ENCODE measurements at places on chromosomes 6 and 20.
A peak's percentile ranks its signal among the peaks of the same experiment; 100 is the strongest.

DNA sequence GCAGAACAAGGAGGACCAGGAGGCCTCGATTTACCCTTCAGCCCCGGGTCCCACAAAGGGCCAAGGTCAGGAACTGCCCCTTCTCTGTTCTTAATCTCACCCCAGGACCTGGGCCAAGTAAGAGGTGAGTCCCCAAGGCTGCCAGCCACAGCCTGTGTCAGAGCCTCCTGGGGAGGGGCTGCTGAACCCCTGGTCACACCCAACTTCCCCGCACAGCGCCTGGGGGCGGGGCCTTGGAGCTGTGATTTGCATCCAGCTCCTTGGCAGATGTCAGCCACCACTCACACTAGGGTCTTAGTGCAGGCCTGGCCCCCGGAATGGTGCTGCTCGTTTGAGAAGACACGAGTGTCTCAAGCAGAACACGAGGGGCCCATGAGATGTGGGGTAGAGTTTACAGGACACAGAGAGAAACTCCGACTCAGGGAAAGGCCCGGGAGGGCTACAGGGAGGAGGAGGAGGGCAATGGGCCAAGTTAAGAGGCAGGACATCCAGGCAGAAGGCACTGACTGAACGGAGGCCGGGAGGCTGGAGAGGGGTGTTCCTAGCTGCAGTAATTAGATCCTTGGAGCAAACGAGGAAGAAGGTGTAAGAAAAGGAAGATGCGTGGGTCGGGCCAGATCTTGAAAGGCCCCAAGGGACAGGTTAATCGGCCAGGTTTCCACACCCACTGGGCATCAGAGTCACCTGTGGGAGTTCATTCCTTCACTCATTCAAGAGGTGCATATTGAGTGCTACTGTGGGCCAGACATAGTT lies 26.9 kb downstream of the ZBP1 start:
- DNase-seq, result no peak

DNA sequence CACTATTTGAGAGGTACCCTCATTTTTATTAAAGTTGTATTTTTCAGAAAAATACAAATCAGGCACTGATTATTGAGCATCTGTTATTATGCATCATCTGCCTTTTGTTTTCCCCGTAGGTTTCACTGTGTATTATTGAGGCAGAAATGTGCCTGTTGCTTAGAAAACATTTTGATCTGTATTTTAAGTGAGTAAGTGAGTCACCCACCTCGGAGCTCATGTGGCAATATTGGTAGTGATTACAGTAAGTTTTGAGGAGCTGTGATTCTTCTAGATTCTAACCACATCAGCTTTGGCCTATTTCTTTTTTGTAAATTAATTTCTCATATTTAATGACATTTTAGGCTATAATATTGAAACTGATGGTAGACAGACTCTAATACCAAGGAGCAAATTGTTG lies 59.6 kb upstream of the LAMP5 start:
- DNase-seq, result no peak

- DNase-seq, result no peak
Measured at GRCh38 chr6:3409699-3410384, 47.0 kb downstream of the SLC22A23 start.

DNA sequence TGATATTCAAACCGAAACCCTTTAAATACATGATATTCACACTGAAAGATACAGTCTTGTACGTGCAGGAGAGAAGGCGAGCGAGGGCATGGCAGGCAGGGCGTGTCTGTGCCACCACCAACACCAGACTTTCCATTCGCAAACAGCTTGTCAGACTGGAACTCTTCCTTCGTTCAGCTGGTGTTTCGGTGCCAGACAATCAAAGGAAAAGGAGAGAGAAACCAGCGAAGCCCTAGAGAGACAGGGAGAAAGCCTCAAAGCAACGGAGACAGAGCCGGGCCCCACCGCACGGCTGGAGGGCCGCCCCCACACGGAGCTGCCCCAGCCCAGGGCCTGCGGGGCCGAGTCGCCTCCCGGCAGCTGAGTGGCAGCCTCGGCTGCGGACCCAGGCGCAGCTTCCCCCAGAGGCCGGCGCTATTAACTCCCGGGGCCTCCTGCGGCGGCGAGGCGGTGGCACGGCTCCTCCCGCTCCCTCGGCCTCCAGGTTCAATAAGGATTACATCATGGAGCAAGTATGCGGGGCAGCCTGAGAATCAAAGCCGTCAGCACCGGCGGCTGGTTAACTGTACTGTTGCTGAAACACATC lies 32.1 kb upstream of the NR2E1 start:
- DNase-seq, result peak; percentile 81

GRCh38 chr6:108673602-108674001 lies 112.9 kb downstream of the FOXO3 start:
- no peak for DNase-seq

- peak; percentile 57 for DNase-seq
Measured at GRCh38 chr6:128519132-128519930, 1.1 kb downstream of the PTPRK start.

DNA sequence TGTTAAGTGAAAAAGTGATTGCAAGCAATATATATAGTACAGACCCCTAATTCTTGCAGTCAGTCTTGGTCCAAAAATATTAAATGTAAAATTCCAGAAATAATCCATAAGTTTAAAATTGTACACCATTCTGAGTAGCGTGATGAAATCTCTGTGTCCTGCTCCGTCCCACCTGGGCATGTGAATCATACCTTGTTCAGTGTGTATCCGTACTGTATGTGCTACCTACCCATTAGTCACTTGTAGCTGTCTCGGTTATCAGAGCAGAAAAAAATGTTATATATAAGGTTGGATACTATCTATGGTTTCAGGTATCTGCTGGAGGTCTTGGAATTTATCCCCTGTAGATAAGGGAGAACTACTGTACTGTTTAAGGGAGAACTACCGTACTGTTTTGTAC lies 16.3 kb downstream of the IRAK1BP1 start:
- no peak for DNase-seq

DNA sequence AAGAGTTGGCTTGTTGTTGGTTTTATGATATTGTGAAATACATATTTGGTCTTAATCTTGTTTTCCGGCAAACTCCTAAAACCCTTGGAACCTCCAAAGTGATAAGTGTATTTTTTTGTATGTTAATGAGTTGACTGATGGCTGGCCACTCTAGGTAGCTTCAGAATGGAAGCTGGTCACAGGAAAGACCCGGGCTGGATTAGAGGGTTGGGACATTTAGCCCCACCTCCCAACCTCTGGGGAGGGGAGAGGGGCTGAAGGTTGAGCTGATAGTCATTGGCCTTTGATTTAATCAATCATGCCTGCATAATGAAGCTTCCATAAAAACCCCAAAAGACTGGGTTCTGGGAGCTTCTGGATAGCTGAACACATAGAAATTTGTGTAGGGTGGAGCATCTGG lies 42.7 kb downstream of the SASH1 start:
- no peak for DNase-seq

GRCh38 chr6:114288701-114289495 lies 53.9 kb downstream of the HS3ST5 start:
- no peak for DNase-seq

- DNase-seq, result no peak
Measured at GRCh38 chr20:56981301-56981700, 285.1 kb downstream of the BMP7 start.

GRCh38 chr6:157536223-157536545 lies 155.2 kb downstream of the ZDHHC14 start:
- DNase-seq, result no peak

- DNase-seq, result no peak
Measured at GRCh38 chr20:59603176-59603575, 1.2 kb upstream of the PHACTR3 start.

GRCh38 chr6:7261852-7262461 lies 51.0 kb downstream of the SSR1 start:
- DNase-seq, result no peak

DNA sequence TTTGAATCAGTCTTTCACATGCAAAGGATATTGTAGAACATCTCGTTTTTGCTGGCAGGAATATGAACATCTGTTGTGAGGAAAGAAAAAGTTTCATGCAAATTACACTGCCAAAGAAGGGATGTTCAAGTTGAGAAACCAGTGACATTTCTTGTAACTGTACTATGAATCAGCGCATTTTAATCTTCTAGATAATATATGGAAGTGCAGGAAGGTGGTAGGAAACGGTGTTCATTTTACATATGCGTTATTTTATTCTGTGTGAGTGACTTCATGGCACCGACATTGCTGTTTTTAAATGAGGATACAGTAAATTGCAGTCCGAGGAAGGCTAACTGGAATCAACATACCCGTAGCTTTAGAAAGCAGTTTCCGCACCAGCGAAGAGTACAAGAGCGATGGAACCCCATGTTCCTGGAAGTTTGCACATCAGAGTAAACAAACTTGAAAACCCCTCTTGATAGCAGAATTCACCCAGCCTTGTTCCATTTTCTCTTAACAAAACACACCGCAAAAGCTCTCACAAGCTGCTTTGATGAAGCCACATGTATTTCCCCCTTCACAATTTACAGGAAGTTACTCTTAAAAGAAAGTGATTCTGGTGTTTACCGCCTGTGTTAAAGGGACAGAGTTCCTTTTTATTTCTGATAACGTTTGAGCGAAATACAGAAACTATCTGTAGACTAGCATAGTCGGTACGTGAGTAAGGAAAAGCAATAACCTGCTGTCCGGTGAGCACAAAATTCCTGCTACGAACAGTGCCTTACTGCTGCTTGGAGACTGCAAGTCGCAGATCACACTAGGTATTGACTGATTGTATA lies 11.5 kb downstream of the PRDM1 start:
- DNase-seq, result peak; percentile 68

DNA sequence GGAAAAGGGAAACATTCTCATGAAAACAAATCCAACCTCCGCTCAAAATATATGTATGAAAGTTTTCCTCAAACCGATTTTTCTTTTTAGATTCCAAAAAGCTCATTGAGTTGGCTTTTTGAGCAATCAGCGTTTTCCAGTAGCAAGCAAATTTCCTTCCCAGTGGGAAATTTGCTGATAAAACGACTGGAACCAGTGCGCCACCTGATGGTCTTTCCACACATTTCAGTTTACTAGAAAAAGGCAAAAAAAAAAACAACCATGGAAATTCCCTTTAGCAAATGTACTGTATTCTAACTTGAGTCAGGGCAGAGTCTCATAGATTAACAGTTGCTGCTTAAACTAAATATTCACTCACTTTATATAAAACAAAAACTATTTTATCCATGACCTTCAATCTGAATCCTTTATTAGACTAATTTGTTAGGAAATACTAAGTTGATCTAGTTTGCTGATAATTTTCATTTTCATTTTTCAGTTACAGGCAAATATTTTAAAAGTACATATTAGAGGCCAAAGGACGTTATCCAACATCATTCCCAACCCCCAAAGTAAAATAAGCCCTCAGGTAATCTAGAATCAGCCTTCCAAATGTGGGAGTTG lies 271.5 kb downstream of the FOXA2 start:
- DNase-seq, result no peak

DNA sequence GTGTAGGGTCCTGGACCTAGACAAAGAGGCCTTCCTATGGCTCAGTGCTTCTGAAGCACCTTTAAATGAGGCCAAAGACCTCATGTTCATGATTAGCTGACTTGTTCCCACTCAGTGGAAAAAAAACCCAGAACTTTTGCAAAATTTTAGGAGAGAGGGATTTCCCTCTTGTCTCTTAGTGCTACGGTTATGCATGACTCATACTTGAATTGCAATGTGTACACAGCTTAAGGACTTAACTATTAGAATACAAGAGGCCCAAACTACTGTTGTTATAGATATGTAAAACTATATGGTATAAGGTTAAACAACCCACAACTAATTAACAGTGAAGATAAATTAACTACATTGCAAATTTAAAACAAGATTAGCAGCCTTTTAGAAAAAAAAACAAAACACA lies 32.3 kb upstream of the HLA-A start:
- peak; percentile 6 for DNase-seq

DNA sequence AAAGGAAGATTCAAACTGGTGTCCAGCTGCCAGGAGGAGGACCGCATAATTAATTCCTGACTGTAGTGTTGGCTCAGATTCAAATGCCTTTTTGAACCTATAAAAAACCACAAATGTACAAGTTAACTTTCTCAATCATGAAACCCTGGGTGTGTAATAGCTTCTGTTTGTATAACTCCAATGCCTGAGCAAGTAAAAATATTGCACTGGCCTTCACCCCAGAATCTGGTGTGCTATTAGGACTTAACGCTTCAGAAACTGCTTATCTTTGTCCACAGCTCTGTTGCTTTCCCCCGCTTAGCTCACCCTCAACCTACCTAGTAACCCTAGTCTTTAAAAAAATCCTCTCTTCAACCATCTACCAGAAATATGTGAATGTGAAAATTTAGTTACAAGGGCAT lies 119.1 kb upstream of the MAP7 start:
- DNase-seq, result peak; percentile 92

GRCh38 chr6:113684382-113684901 lies 172.7 kb upstream of the MARCKS start:
- peak; percentile 27 for DNase-seq

- DNase-seq, result no peak
Measured at GRCh38 chr6:167965592-167966539, 31.6 kb upstream of the KIF25 start.

DNA sequence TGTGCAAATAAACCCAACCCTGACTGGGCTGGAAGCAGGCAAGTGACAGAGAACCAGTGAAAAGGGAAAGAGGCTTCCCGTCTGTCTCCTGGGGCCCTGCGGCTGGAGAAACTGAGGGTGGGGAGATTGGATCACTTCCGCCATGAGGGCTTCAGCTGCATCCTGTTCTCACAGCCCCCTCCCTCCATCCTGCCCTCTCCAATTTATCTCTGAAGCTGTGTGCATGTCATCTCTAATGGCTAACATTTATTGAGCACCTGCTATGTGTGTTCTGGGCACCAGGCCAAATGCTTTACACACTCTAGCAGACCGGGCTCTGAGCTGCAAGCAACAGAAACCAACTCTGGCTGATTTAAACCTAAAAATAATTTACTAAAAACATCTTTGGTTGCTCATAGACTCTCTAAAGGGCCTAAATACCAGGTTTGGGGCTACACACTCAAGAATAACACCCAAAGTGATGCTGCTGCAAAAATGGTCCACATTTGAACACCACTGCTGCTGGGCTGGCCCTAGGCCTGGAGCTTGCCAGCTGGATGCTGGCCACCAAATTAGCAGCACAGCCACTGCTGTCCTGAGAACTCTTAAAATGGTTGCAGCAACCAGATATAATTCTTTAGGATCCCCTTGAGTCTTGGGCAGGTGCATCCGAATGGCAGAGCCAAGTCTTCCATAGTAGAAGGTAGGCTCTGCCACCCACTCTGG lies 123.6 kb upstream of the LRFN2 start:
- no peak for DNase-seq

DNA sequence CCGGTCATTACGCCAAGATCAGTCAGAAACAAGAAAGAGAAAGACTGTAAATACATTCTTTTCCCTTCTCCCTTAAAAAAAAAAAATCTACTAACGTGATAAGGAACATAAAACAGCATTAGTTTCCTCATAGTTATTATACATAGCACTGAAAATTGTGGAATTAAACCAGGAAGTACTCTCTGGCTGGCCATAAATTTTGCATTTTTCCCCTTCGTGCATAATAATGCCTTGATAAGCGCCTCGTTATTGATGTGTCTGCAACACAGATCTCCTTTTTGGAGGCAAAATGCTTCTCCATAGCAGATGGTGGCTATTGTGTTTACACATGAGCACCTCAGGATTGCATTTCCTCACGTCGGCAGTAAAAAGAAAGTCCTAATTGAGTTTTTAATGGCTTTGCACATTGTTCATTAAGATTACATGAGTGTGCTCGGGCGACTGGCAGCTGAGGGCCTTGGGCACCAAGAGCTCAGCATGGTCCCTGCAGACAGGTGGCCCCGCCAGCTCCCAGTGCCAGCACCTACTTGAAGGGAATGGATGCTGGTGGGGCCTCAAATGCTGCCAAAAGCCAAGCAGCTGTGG lies 394.5 kb downstream of the PTPRT start:
- DNase-seq, result no peak
